CD8-positive, alpha-beta memory T cell (primary cell): ENCODE measurements at places on chromosomes 13 and 19. TPM values are rescaled to one million over a fixed set of nuclear protein-coding genes. Genes with fewer than 3 reads are reported as not detected.

The MYO1F gene
- 81.3 TPM for total RNA-seq

The FBXW9 gene
- 8.1 TPM for total RNA-seq

The PNMA8A gene
- total RNA-seq = 0.49 TPM

GRCh38 chr13:112728375-112729126 lies 38.7 kb downstream of the ATP11A start:
- H3K27me3 ChIP-seq = no peaks in the 10 kb centered on the region
- no peak for DNase-seq

The ZNF730 gene
- 0.57 TPM for total RNA-seq

DNA sequence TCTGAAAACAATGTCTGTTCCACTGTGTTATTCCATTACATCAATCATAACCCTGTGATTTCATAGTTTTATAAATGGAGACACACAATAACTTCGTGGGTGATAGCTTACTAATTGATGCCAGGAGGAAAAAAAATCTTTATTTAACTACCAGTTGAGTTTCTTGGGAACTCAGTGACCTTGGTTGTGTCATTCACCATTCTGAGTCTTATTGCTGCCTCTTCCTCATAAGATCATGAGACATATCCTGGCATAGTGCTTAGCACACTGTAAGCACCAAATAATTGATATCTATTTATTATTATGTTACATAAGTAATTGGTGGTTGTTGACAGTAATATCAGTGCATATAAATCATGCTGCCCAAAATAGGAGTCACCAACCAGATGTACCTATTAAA lies 39.1 kb upstream of the SIN3B start:
- H3K36me3 ChIP-seq = no peaks in the 10 kb centered on the region
- no peak for DNase-seq
- no peaks in the 10 kb centered on the region for H3K27me3 ChIP-seq
- no peak overlapping the region for H3K27ac ChIP-seq
- no peaks in the 10 kb centered on the region for H3K4me1 ChIP-seq

DNA sequence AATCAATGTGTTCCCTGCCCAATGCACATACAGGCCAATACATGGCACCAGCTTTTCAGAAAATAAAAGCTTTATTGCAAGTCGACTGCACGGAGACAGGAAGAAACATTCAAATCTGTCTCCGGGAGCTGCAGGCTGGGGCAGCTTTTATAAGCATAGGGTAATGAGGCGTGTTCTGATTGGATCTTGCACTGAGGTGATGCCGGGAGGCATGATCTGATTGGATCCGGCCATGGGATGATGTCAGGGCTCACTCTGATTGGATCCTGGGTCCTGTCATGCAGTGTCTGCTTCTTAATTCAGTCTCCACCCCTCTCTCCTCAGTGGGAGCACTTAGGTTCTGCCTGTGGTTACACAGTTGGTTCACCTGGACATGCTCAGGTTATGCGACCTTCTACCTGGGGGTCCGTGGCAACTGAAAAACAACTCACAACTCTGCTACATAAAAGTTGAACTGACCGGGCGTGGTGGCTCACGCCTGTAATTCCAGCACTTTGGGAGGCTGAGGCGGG lies 11.8 kb upstream of the FBN3 start:
- no peak overlapping the region for H3K4me3 ChIP-seq
- H3K4me1 ChIP-seq = no peaks in the 10 kb centered on the region
- no peaks in the 10 kb centered on the region for H3K27me3 ChIP-seq
- no peak for DNase-seq

The PROZ gene
- not detected for total RNA-seq

GRCh38 chr19:14159059-14159458 lies 22.7 kb upstream of the ASF1B start:
- no peak for DNase-seq
- no peak overlapping the region for H3K4me3 ChIP-seq
- H3K27ac ChIP-seq = no peak overlapping the region
- no peaks in the 10 kb centered on the region for H3K36me3 ChIP-seq

DNA sequence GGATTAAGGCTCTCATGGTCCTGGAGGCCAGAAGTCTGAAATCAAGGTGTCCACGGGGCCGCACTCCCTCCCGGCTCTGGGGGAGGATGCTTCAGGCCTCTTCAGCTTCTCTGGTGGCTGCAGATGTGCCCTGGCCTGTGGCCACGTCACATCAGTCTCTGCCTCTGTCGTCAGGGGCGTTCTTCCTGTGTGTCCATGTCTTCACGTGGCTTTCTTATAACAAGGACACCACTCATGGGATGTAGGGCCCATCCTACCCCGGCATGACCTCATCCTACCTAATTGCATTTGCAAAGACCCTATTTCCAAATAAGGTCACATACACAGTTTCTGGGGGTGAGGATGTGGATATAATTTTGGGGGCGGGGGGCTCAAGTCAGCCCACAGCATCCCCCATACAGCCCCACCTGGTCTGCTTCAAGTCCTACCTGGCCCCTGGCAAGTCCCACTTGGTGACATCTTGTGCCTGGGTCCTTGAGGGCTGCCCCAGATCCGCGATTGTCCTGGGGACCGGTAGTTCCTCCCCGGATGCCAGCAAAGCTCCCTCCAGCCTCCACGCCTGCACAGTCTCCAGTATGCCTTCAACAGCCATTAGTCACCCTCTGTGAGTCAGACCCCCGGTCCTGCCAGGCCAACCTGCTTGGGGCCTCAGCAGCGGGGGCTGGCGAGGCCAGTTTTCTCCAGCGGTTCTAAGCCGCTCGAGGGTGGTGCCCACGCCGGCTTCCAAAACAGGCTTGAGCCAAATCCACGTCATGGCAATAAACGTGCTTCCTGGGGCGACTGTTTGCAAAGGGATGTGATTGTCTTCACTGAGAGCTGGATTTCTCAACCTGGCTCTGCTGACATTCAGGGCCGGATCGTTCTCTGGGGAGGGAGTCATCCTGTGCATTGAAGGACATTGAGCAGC lies 32.2 kb downstream of the MYO9B start:
- H3K27me3 ChIP-seq = no peaks in the 10 kb centered on the region
- peaks cover 11% of the 10 kb centered on the region for H3K4me1 ChIP-seq
- no peak overlapping the region for H3K4me3 ChIP-seq

DNA sequence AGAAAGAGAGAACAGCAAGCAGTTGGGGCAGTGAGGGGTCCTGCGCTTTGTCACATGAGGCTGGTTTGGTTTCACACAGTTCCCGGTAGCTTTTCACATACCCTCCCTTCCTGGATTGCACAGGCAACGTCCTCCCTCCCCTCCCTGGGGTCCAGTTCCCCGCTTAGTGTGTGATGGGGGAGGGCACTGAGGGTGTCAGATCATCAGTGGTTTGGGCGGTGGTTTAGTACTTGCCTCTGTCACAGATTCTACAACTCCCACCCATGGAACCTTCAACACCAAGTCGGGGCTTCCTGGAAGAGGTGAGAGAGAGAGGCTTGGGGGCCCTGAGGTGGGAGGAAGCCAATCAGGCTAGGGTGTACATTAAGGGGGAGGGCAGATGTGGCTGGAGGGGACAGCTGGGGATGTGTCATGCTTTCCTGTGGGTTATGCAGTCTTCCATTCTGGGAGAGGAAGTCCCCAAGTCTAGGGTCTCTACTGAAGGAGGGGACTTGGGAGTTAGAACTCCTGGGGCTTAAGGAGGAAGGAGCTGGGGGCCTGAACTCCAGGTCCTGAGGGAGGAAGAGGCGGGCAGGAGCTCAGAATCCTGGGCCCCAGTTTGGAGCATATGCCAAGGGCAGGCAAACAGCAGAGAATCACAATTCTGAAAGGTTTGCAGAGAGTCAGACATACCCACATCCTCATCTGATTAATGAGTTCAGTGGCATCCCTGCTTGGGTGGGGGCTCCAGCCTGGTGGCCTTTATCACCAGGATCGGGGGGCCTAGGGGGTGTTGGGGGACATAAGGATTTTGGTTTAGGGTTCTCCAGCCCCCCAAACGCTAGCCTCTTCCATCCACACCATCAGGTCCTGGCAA lies at the start of gene NKG7:
NKG7 (minus strand) TSS at position 6 of the 856 bp plus-strand sequence. CDS start 119 bp downstream, outside the sequence.
- no peaks in the 10 kb centered on the region for H3K36me3 ChIP-seq
- peak within 1 kb of the TSS; percentile 76 for H3K27ac ChIP-seq
- peaks cover 63% of the 10 kb centered on the region for H3K4me1 ChIP-seq
- DNase-seq = peak; percentile 88

The NCR1 gene
- 0.31 TPM for total RNA-seq

GRCh38 chr13:21894703-21895699 lies 224.1 kb downstream of the FGF9 start:
- H3K4me1 ChIP-seq = no peaks in the 10 kb centered on the region
- no peak overlapping the region for H3K27ac ChIP-seq
- no peaks in the 10 kb centered on the region for H3K27me3 ChIP-seq
- no peak overlapping the region for H3K4me3 ChIP-seq

DNA sequence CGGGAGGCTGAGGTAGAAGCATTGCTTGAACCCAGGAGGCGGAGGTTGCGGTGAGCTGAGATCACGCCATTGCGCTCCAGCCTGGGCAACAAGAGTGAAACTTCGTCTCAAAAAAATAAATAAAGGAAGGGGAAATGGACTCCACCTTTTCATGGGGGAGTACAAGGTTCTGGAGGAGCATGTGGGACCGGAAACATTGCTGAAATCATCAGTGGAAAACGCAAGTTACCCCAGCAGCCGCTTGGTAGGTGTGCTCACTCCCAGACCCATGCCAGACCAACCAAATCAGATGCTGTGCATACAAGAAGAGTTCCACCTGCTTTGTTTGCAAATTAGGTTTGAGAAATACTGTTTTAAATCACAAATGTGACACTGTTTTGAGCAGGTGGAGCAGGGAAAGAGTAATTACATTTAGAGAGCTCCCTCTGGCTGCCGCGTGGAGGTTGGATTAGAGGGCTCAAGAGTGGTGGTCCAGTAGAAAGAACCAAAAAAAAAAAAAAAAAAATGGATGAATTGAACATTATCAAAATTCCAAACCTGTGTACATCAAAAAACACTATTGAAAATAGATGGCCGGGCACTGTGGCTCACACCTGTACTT lies 4.9 kb downstream of the ERICH4 start:
- no peaks in the 10 kb centered on the region for H3K27me3 ChIP-seq
- DNase-seq = no peak
- peaks cover 5% of the 10 kb centered on the region for H3K4me1 ChIP-seq
- H3K4me3 ChIP-seq = no peak overlapping the region

The ZNF549 gene
- 7.0 TPM for total RNA-seq

DNA sequence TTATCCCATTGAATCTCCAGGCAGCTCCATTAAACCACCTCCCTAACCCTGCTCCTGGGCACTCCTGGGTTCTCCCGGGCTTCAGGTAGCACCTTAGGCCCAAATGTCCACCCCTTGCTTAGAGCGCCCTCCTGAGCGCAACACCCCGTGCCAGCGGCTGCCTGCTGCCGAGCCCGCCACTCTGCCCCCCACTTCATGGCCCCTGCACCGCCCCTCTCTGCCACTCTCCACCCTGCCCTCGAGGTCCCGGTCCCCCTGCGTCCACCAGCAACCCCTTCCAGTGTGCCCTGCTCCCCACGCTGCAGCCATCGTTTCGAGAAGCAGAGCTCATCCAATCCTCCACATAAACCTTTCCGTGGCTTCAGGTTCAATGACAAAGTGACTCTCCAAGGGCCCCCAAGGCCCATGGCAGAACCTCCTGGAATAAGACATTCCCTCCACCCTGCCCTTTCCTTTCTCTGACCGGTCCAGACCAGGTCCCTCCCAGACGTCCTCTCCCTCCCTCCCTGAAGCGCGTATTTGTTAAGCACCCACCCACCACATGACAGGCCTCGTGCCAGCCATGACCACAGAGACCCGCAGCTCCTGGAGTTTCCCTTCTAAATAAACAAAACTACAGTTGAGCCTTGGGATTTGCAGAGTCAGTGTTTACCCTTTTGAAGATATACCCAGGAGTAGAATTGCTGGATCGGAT lies 66.6 kb downstream of the ARHGEF18 start:
- peaks cover 2% of the 10 kb centered on the region for H3K4me1 ChIP-seq
- H3K4me3 ChIP-seq = no peak overlapping the region
- no peak overlapping the region for H3K27ac ChIP-seq
- no peak for DNase-seq
- H3K27me3 ChIP-seq = no peaks in the 10 kb centered on the region
